Stimulated activated CD4-positive, alpha-beta T cell treated with anti-CD3 and anti-CD28 coated beads, Interleukin-2, amount 100 ng/mL, for 24 hours (primary cell): ENCODE measurements at places on chromosomes 7 and 10.

- no peak for DNase-seq
Observed at GRCh38 chr10:127470911-127471310, 78.2 kb upstream of the NPS start.

DNA sequence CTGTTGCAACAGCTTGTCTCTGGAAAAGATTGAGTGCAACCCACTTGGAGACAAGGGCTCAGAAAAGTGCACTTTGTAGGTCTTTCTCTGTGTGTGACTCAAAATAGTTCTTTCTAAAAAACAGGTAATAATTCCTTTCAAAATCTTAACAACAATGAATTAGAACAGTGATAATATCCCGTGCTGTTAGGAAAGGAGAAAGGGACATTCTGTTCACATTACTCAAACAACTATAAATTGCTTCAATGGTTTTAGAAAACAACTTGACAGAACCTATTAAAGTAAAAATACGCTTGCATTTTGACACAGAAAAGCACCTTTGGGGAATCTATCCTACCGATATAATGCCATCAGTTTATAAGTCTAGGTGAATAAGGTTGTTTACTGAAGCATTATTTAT, 468.1 kb upstream of the DPP6 start:
- no peak for DNase-seq

DNA sequence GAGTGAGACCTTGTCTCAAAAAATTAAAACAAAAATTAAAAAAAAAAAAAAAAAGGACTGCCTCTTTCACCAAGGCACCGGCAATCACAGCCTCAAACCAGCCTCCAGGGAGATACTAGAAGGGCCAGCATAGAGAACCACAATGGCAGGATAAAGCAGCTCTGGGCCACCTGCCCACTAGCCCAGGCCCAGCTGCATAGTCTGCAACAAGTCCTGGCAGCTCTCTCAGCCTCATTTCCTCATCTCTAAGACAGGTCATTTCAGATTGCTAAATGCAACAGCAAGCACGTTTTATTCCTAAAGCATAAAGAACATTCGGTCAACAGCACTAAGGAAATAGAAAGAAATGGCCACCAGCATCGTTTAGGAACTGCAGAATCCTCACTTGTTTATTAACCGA, 28.8 kb downstream of the XPNPEP1 start:
- no peak for DNase-seq

DNA sequence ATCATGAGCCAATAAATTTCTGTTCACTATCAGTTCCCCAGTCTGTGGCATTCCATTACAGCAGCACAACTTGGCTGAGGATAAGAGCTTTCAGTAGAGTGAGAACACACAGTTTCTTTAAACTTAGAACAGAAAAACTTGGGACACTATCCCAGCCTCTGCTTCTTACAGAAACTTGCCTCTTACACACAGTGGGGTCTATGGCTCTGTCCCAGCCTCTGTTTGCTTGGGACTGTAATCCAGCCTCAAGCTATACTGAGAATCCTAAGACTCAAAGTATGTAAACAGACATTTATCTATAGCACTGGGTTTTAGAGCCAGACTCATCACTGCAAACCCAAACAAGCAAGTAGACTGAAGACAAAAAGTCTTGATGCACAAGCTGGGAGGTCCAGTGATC, 355.8 kb upstream of the VSTM2A start:
- DNase-seq: no peak

GRCh38 chr10:117545141-117546019, 2.8 kb downstream of the EMX2 start:
- DNase-seq: no peak

DNA sequence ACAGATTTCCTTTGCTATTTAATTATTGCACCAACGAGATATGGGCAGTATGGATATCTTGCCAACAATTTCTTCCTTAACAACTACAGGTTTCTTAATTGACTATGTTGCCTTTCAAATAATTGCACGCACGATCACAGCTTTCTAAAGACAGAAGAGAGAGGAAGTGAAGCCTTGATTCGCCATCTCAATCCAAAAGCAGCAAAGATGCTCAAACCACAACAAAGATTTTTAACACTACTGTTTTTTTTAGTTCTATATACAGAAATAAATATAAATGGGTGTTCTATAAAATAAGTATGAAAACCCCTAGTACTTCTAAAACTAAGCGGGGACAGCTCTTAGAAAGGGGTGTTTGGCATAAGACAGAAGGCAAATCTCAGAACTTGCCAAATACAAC, 251.3 kb downstream of the SFMBT2 start:
- DNase-seq: no peak

GRCh38 chr10:88989824-88990383, 694 bp upstream of the FAS start:
- DNase-seq: no peak

GRCh38 chr7:157740251-157740798, 403.5 kb downstream of the DNAJB6 start:
- DNase-seq: no peak

DNA sequence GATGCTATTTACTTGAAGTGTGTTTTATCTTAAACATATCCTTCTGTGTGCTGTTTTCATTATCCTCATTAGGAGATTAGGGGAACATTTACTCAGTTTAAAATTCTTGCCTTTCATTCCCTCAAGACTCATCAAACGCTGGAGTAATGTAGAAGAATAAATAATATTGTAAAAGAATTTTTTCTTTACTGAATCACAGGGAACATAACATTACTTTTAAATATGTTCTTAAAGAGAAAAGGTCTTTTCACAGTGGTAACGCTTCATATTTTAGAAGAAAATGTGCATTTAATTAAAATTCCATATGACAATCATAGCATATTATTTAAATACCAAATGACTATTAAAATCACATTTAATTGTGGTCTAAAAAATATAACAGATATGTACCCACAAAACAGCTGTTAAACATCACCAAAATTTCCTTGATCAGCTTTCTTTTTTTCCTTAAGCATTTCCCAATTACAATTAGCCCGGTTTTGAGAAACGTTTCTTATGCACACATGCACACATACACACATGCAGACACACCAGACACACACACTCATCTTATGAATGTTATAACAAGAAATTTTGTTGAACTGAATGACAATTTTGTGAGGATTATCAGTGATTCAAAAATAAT, 102.0 kb upstream of the GLI3 start:
- DNase-seq: no peak

- DNase-seq: no peak
Observed at GRCh38 chr10:44977287-44978212, 1.1 kb downstream of the DEPP1 start.

DNA sequence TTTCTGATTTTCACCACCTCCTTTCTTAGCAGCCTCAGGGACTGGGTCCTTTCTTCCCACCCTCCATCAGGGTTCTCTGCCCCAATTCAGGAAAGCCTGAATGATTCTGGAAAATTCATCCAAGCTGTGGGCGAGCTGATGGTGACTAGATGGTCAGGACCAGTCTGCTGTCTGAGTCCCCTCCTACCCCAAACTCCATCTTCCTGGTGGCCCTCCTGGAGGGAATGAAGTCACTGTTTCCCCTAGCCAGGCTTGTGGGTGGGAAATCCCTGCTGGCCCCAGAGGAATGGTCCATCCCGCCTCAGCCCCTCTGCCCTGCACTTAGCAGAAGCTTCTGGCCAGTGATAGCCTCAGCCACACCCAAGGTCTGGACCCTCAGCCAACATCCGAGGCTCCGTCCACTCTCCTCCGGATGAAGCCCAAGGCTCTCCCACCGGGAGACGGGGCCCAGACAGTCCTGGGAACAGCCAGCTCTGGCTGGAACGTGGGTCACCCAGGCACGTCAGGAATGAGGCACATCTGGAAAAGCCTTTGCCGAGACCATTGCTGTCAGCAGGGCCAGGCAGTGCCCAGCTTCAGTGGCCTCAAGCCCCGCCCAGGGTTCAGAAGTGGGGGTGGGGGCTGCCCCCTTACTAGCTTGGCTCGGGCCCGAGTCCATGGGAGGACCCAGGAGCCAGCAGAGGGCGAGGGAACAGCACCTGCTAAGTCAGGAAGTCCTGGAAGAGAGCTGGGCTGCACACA, 4.0 kb upstream of the AQP1 start:
- no peak for DNase-seq

DNA sequence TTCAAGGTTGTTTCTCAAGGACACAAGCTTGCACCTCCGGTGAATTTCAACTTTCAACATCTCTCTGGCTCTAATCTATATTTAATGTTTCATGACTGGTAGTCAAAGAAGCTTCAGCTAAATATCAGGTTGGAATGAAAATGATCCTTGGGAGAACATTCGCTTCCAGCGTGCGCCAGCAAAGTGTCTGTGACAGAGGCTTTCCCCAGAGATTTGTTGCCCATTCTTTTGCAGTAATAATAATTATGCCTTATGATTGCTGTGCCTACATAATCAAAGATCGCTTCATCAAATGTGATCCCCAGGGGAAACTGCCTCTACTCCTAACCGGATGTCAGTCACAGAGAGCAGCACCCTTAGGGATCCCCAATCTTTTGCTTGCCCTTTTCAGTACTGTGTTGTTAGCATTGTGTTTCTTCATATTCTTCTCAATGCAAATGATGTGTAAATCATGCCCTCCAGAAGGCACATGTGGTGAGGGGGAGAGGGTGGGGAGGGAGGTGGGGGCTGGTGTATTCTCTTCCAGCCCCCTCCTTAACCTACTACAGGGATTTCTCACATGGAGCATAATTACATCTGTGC, 30.5 kb downstream of the FZD1 start:
- DNase-seq: no peak

GRCh38 chr7:91293136-91293535, 28.9 kb downstream of the FZD1 start:
- no peak for DNase-seq

DNA sequence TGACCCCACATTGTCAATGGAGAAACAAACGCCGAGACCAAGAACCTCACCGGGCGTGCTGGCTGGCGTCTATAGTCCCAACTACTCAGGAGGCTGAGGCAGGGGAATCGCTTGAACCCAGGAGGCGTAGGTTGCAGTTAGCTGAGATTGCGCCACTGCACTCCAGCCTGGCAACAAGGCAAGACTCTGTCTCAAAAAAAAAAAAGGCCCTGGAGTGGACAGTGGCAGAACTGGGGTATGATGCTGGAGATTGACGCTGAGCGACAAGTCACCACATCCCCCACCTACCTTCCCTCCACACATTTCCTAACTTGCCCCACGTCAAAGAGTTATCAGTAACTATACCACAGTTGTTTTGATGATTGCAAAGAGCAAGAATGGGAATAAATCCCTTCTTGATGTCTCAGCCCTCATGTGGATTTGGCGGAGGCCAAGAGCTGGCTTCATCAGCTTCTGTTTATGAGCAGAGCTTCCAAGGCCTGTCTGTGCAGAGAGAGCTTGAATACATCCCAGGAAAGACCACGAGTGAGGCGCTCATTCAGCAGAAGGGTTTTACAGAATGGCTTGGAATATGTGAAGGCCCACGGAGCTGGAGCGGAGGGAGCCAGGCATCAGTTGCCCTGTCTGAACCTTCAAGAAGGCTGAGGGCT, 28.0 kb upstream of the TNS3 start:
- DNase-seq: no peak

GRCh38 chr10:52577047-52577446, 195.5 kb downstream of the MBL2 start:
- no peak for DNase-seq

DNA sequence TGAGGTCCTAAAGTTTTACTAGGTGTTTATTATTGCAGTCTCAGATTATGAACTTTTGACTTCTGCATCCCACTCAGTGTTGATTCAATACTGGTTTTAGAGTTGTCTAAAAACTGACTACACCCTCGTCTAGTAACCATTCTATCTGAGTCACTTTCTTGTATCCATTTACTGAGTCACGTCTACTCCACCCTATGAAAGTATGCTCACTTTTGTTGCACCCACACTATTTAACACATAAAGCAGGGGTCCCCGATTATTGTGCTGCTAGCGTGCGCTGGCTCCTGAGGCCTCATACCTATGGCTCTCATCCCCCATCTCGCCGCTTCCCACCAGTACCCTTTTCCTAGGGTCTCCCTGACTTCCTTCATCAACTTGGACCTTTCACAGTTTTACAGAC, 2.0 kb downstream of the SAMD9 start:
- peak; percentile 23 for DNase-seq

GRCh38 chr10:15877836-15878576, 17.7 kb upstream of the MINDY3 start:
- DNase-seq: no peak

DNA sequence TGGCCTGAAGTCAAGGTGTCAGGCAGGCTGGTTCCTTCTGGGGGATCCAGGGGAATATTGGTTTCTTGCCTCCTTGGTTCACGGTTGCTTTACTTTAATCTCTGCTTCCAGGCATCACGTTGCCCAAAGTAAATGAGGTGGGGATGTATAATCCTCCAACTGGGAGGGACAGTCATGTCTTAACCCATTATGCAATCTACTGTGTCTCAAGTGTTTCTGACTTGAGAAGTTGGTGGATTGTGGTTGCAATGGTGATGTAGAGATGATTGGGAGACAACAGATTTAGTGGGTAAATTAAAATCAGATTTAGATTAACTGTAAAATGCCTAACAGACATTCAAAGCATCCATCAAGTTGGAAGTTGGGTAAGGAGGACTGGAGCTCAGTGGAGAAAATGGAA, 32.7 kb downstream of the TBXAS1 start:
- DNase-seq: no peak

DNA sequence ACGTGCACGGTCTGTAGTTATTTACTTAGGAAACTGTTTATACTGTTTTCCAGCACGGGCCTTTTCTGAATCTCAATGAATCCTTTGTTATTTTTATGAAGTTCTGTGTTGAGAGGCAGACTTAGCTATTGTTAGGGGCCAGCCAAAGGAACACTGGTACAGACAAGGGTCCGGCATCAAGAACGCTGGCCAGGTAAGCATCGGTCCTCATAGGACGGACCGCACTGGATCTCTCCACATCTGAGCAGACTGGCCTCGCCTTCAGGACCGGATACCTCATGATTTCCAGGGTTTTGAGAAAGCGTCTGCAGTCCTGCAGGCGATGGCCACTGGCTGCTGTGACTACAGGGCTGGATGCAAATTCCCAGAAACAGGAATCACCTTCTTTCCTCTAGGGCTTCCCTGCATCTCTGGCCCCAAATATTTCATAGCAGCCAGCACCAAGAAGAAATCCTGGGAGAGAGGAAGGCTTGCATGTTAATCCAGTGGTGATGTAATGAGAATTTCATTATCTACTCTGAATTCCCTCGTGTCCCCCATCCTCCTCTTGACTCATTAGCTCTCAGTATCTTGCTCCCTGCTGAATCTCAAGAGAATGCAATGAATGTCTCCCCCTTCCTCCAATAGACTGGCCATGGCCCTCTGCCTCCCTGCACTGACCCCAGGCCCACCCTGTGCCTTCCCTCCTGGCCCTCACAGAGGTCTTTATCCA, 325.4 kb upstream of the NPVF start:
- DNase-seq: no peak

GRCh38 chr7:96400518-96400917, 78.6 kb upstream of the SLC25A13 start:
- no peak for DNase-seq

DNA sequence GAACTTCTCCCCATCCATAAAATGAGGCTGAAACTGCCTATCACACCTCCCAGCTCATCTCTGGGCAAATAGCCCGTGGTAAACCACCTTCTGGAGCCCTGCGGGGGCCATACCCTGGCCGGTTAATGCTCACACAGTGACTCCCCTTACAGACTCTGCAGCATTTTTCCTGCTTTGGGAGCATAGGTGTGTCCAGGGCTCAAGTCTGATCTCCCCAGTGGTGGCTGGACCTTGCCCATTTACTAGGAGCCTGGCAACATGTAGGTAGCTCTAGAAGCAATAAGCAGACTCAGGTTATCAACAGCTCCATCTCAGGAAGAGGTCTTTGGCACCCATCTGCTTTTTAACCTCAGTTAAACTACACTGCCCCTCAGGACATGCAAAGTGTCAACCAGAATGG, 5.5 kb upstream of the CDHR1 start:
- DNase-seq: no peak

- no peak for DNase-seq
Observed at GRCh38 chr7:46294381-46294780, 373.3 kb upstream of the IGFBP3 start.
